MCF 10A (cell line): ENCODE measurements at places on chromosomes 3 and 15. TPM values are rescaled to one million over a fixed set of nuclear protein-coding genes. Genes with fewer than 3 reads are reported as not detected.

- peak; percentile 90 for DNase-seq
- H3K4me3 ChIP-seq, result peak overlapping the region; percentile 45
- H3K27ac ChIP-seq, result peak overlapping the region; percentile 52
- no peaks in the 10 kb centered on the region for H3K27me3 ChIP-seq
- H3K4me1 ChIP-seq, result peaks cover 40% of the 10 kb centered on the region
Observed at GRCh38 chr3:183324083-183324482, 71.0 kb downstream of the B3GNT5 start.

GRCh38 chr3:157516928-157517327 is 13.7 kb upstream of the VEPH1 start:
- DNase-seq, result no peak
- no peaks in the 10 kb centered on the region for H3K36me3 ChIP-seq
- H3K4me3 ChIP-seq, result no peak overlapping the region
- H3K27ac ChIP-seq, result no peak overlapping the region

GRCh38 chr3:121758727-121759450 is 9.3 kb upstream of the GOLGB1 start:
- H3K4me1 ChIP-seq, result no peaks in the 10 kb centered on the region
- no peak overlapping the region for H3K27ac ChIP-seq
- no peak overlapping the region for H3K4me3 ChIP-seq
- no peaks in the 10 kb centered on the region for H3K27me3 ChIP-seq
- no peak for DNase-seq

DNA sequence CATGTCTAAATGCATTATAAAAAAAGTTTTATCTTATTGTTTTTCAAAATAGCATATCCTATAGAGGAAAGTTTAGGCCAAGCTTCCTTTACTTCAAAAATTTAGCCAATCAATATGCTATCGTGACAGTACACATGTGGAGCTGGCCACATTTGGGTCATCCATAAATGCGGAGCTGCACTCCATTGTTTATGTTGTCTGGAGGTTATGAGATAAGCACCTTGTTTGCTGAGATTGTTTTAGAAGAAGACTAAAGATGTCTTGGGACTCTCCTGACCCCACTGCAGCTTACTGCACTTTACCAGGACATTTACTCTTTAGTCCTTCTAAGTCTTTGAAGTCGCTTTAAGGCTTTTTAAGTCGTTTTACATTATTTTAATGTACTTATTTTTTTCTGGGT is 265.9 kb downstream of the OCA2 start:
- H3K27me3 ChIP-seq, result no peaks in the 10 kb centered on the region
- no peak for DNase-seq
- no peaks in the 10 kb centered on the region for H3K4me1 ChIP-seq
- no peak overlapping the region for H3K27ac ChIP-seq

DNA sequence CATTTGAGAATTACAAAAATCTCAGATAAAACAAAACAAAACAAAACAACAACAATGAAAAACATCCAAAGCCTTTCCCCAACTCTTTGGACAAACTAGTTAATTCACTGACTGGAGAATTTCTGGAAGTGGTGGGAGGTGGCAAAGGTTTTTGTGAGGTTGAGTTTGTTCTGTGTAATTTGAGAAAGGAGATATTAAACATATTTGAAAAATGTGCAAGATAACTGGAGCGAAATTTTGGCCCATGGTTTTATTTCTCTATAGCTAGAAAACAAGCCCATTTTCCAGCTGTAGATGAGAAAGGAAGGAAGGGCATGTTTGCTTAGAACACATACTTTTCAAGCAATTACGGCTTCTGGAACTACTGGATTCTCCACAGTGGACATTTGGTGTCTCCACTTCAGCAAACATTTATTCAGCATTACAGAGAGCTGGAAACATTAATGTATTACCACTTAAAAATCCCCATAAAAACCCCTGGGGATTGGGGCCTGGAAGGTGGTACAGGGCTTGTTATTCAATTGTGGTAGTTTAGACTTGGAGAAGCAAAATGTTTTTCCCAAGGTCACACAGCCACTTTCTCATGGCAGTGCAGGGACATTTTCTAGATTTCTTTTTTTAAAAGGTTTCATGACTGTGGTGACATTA is 135.8 kb downstream of the THSD4 start:
- no peaks in the 10 kb centered on the region for H3K27me3 ChIP-seq
- H3K36me3 ChIP-seq, result peaks cover 4% of the 10 kb centered on the region
- no peak overlapping the region for H3K27ac ChIP-seq
- no peak for DNase-seq
- H3K4me1 ChIP-seq, result peaks cover 7% of the 10 kb centered on the region

GRCh38 chr3:170517242-170517945 is 68.5 kb downstream of the SLC7A14 start:
- H3K27ac ChIP-seq, result no peak overlapping the region
- H3K4me1 ChIP-seq, result peaks cover 6% of the 10 kb centered on the region
- H3K36me3 ChIP-seq, result no peaks in the 10 kb centered on the region
- no peaks in the 10 kb centered on the region for H3K27me3 ChIP-seq

The MUC4 gene
- total RNA-seq, result not detected in 2 replicates

The ZNF502 gene
- total RNA-seq, result 2.4 and 2.8 TPM in 2 replicates

DNA sequence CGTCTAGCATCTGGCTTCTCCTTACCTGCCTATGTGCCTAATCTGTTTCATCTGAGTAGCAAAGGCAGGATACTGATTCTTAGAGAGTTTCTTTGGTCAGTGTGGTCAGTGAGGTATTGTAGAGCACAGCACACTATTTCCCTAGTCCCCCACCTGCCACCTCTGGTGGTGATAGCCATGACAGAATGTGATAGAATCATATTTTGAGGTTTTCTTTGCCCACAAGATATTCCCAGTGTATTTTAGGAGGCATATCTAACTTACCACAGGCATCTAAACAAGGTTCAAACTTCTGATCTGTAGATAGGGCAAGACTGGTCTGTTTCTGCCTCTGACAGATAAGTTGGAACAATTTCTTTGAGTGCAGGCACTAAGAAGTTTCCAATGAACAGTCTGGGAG is 188.0 kb downstream of the SOX2 start:
- DNase-seq, result no peak
- no peak overlapping the region for H3K4me3 ChIP-seq
- H3K36me3 ChIP-seq, result no peaks in the 10 kb centered on the region
- H3K27me3 ChIP-seq, result no peaks in the 10 kb centered on the region

The ROPN1B gene
- total RNA-seq, result not detected in 2 replicates

The ROPN1 gene
- total RNA-seq, result not detected in 2 replicates

DNA sequence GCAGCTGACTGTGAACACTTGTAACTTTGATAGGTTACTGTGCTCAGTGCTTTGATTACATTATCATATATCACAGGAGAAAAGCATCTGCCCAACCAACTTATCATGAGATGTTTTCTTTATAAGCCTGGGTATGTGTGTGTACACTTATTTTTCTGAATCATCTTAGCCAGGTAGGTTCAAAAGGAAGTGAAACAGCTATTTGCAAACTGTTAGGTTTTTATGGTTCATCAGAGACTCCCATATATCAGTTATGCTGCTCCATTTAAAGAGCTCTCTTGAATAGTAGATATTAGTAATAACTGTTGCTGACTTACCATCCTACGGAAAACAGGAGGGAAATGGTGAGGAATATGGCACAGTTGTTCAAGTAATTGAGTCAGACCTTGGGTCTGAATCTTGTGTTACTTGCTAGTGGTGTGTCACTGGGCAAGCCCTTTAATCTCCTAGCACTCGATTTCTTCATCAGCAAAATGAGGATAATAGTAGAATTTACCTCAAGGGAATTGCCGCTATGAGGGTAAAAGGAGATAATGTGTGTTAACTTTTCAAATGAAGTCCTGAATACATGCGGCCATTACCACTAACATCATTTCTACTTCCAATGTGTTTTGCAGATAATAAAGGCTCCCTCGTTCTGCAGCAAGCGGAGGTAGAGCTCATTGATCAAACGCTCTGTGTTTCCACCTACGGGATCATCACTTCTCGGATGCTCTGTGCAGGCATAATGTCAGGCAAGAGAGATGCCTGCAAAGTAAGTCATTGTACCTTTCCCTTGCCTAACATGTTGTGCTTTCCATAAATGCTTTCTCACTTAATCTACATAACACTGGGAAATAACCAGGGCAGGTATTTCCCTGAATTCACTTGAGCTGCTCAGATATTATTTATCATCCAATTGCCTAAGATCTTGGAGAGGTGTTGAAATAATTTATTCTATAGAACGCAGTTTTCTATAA is 7.8 kb upstream of the C3orf52 start:
- peaks cover 25% of the 10 kb centered on the region for H3K4me1 ChIP-seq
- DNase-seq, result no peak
- H3K27me3 ChIP-seq, result no peaks in the 10 kb centered on the region
- H3K36me3 ChIP-seq, result no peaks in the 10 kb centered on the region
- no peak overlapping the region for H3K4me3 ChIP-seq

DNA sequence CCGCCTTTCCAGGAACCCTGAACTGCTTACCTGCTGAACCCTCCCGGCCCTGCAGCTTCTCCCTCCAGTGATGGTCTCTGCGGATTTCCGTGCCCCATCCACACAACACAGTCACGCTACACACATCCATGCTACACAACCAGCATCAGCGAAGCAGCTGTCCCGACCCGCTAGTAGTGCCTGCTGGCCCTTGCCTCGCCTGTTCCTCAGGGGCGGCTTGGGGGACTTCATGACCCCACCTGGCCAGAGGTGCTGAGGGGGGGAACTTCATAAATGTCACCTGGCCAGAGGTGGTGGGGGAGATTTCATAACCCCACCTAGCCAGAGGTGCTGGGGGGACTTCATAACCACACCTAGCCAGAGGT is 530 bp upstream of the TUBGCP5 start:
- DNase-seq, result no peak
- peak overlapping the region; percentile 77 for H3K4me3 ChIP-seq
- H3K4me1 ChIP-seq, result peaks cover 6% of the 10 kb centered on the region

The LRRC31 gene
- not detected in 2 replicates for total RNA-seq

The TRPM1 gene
- not detected in 2 replicates for total RNA-seq

DNA sequence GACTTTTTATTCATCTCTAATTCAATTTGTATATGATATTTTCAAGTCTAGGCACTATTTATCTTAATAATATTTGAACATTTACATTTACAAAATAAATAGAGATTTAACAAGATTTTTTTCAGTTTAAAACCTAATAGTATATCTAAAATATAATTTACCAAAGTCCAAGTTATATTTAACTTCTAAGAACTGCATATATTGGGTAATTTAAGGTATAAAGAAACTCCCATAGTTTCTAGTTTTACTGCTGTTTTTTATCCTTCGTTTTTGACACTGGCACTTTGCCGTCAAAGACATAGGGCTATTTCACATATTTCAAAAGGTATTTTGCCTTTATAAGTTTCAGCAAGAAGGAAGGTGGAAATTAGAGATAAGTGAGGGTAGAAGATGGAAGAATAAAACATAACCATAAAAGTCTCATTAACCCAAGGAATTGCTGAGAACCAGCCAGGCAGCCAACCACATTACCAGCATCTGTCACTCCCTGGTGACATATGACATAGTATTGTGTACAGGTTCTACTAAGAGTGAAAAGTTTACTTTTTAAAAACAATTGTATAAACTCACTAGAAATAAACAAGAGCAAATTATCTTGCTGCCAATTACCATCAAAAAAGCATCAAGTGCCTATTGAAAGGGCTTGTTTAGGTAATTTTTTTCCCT is 251.5 kb downstream of the NSUN3 start:
- H3K4me1 ChIP-seq, result no peaks in the 10 kb centered on the region
- H3K27ac ChIP-seq, result no peak overlapping the region
- no peak for DNase-seq
- H3K36me3 ChIP-seq, result no peaks in the 10 kb centered on the region

GRCh38 chr3:81378552-81379293 is 382.7 kb downstream of the GBE1 start:
- H3K36me3 ChIP-seq, result no peaks in the 10 kb centered on the region
- H3K4me1 ChIP-seq, result no peaks in the 10 kb centered on the region
- H3K4me3 ChIP-seq, result no peak overlapping the region
- peaks cover 13% of the 10 kb centered on the region for H3K27me3 ChIP-seq
- DNase-seq, result no peak
- H3K27ac ChIP-seq, result no peak overlapping the region

DNA sequence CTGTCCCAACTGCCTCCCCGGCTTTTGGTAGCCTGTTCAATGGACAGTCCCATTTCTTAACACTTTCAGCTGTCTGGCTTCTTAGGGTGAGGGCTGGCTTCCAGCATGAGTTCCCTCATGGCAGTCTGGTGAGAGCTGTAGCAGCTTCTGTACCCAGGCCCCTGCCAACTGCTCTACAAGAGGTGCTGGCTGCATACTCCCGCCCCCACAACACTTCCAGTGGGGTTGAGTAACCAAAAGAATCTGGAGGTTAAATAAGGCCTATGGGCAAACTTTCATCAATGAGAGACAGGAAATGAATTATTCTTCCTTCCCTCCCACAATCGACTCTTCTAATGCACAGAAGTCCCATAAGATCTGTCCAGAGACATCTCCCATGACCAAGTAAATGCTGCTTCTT is 145.0 kb downstream of the NEK10 start:
- H3K4me1 ChIP-seq, result peaks cover 16% of the 10 kb centered on the region
- H3K4me3 ChIP-seq, result no peak overlapping the region
- H3K27ac ChIP-seq, result no peak overlapping the region
- H3K27me3 ChIP-seq, result no peaks in the 10 kb centered on the region

- DNase-seq, result no peak
- H3K36me3 ChIP-seq, result peaks cover 16% of the 10 kb centered on the region
- H3K27me3 ChIP-seq, result no peaks in the 10 kb centered on the region
- peaks cover 32% of the 10 kb centered on the region for H3K4me1 ChIP-seq
Observed at GRCh38 chr3:73041537-73041936, 19.9 kb upstream of the EBLN2 start.

GRCh38 chr3:161388855-161389254 is 17.5 kb upstream of the SPTSSB start:
- DNase-seq, result no peak
- no peaks in the 10 kb centered on the region for H3K36me3 ChIP-seq
- no peaks in the 10 kb centered on the region for H3K27me3 ChIP-seq
- H3K4me3 ChIP-seq, result no peak overlapping the region
- no peaks in the 10 kb centered on the region for H3K4me1 ChIP-seq

GRCh38 chr15:29747837-29748417 is 74.3 kb downstream of the TJP1 start:
- peaks cover 49% of the 10 kb centered on the region for H3K36me3 ChIP-seq
- H3K4me1 ChIP-seq, result no peaks in the 10 kb centered on the region
- H3K4me3 ChIP-seq, result no peak overlapping the region
- DNase-seq, result peak; percentile 30

DNA sequence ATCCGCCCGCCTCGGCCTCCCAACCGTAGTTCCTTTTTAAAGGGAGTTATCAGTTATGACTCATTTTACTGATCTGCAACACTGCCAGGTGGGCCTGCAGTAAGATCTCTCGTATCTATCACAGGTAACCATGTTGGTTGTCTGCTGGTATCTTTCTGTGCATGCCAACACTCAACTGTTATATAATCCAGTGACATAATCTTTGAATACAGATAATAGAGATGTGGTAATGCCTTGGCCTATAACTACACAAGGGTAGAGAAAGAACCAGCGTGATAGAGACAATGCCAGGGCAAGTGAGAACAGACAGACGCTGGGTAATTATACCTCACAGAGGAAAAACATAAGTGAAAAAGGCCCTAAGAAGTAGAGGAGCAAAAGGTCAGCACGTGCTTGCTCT is 11.0 kb upstream of the ARPP19 start:
- peaks cover 31% of the 10 kb centered on the region for H3K36me3 ChIP-seq
- no peaks in the 10 kb centered on the region for H3K4me1 ChIP-seq
- no peak overlapping the region for H3K4me3 ChIP-seq
- DNase-seq, result no peak
- H3K27me3 ChIP-seq, result no peaks in the 10 kb centered on the region

- no peak overlapping the region for H3K4me3 ChIP-seq
- no peaks in the 10 kb centered on the region for H3K27me3 ChIP-seq
- no peak for DNase-seq
- no peak overlapping the region for H3K27ac ChIP-seq
- H3K36me3 ChIP-seq, result peaks cover 23% of the 10 kb centered on the region
Observed at GRCh38 chr3:167700926-167701325, 33.8 kb downstream of the PDCD10 start.

- peak overlapping the region; percentile 93 for H3K27ac ChIP-seq
- DNase-seq, result no peak
- no peak overlapping the region for H3K4me3 ChIP-seq
- H3K27me3 ChIP-seq, result no peaks in the 10 kb centered on the region
Observed at GRCh38 chr3:153285194-153285641, 123.2 kb downstream of the RAP2B start.

The MYLK gene
- 1.3 and 2.3 TPM in 2 replicates for total RNA-seq
